Kidney (tissue), 22 donors: ENCODE measurements at places on chromosomes 1 and 21. TPM values are rescaled to one million over a fixed set of nuclear protein-coding genes. Genes with fewer than 3 reads are reported as not detected.

DNA sequence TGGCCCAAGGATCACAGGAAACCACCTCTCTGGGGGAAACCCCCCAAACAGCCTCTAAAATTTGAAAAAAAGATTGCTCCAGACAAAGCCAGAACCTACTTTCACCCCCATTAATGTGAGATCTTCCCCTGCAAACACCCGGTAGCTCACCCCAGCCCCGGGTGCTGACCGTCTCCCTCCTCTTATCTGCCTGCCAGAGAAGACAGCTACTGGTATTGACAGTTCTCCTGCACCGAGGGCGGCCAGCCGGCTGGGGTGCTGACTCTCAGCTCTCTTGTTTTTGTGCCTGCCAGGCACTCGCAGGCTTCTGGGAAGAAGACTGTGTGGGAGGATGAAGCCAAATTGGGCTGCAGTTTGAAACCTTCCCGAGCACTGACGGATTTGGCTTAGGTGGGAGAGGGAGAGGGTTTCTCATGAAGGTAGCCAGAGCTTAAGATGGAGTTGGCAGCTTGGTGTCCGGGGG lies 48.2 kb downstream of the RASSF5 start:
- H3K36me3 ChIP-seq, result no peaks in the 10 kb centered on the region
- no peak overlapping the region for H3K4me3 ChIP-seq
- no peak overlapping the region for H3K27ac ChIP-seq

The TM2D1 gene
- total RNA-seq, result 52.6 TPM

The TPR gene
- 89.9 TPM for total RNA-seq

The C1orf226 gene
- 15.2 TPM for total RNA-seq

- no peak for DNase-seq
- H3K27me3 ChIP-seq, result no peaks in the 10 kb centered on the region
- peak overlapping the region; percentile 19 for H3K27ac ChIP-seq
Observed at GRCh38 chr1:40740039-40740996, 43.3 kb upstream of the KCNQ4 start.

DNA sequence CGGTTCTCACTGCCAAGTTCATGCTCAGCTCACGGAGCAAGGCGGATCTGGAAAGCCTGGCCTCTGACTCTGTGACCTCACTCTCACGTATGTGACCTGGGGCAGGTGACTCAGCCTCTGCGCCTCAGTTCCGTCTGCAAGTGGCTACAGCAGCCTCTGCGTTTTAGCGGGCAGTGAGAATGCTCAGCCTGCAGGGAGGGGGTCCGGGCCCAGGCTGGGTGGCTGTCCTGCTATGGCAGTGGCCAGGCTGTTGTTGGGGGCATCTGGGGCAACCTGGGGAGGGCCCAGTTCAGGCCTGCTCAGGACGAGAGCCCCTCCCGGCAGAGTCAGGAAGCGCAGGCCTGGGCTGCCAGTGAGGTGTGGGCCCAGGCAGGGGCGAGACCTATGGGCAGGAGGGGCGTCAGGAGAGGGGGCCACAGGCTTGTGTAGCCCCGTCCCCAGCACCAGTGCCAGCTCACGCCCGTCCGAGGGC lies 27.9 kb downstream of the ARHGEF16 start:
- peak; percentile 88 for DNase-seq
- no peaks in the 10 kb centered on the region for H3K27me3 ChIP-seq
- no peak overlapping the region for H3K4me3 ChIP-seq
- no peaks in the 10 kb centered on the region for H3K36me3 ChIP-seq
- no peak overlapping the region for H3K27ac ChIP-seq

DNA sequence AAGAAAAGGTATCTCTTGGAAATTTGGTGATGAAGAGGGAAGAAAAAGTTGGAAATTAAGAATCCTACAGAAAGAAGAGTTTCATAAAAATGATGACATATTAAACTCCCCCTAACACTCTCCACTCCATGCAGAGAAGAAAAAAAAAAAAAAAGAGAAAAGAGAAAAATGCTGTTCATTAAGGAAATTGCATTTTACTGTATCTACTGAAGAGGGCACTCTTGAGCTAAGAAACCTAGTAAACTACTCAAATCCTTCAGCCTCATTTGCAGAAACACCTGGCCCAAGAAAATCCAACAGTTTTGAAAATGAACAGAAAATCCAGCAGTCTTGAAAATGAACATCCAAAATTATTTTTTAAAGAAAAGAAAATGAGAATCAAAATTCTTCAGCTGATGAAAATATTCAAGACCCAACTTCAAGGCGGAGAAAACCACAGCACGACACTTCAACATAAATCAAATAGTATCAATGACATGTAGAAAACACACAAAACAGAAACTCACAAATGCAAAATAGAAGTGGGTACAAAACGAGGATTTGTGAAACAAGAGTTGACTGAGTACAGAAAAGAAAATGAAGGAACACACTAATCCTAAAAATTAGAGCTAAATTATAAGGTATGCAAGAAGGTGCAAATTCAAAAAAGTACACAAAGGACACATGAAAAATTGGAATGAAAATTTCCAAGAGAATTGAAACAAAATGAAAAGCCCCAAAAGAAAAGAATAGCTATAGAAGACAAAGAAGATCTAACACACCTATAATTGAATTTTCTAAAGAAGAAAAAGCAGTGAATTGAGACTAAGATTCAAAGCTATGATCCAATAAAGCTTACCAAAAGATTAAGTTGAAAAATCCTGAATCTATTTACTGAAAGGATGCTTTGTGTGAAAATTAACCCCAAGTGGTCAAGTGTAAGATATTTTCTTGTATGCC lies 73.2 kb upstream of the DNAJC6 start:
- H3K27me3 ChIP-seq, result no peaks in the 10 kb centered on the region
- no peak for DNase-seq
- no peaks in the 10 kb centered on the region for H3K36me3 ChIP-seq
- H3K27ac ChIP-seq, result no peak overlapping the region
- no peak overlapping the region for H3K4me3 ChIP-seq
- no peaks in the 10 kb centered on the region for H3K4me1 ChIP-seq

DNA sequence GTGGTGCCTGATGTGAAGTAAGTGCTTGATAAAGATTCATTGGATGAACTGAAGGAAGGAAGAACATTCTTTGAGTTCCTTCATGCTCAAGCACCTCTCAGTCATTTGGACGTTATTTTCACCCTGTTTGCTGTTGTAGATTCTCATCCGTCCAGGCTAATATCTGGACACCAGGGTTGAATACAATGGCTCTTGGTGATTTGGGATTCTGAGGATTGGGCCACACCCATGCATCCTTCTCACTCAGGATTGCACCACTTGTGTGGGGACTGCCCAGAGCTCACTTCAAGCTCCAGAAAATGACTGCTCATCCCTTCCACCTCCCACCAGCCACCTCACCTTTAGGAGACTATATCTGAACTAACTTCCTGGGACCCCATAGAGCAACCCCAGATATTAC lies 117.1 kb upstream of the IPO9 start:
- H3K4me3 ChIP-seq, result no peak overlapping the region
- H3K36me3 ChIP-seq, result no peaks in the 10 kb centered on the region
- no peaks in the 10 kb centered on the region for H3K27me3 ChIP-seq
- peaks cover 14% of the 10 kb centered on the region for H3K4me1 ChIP-seq
- H3K27ac ChIP-seq, result no peak overlapping the region

DNA sequence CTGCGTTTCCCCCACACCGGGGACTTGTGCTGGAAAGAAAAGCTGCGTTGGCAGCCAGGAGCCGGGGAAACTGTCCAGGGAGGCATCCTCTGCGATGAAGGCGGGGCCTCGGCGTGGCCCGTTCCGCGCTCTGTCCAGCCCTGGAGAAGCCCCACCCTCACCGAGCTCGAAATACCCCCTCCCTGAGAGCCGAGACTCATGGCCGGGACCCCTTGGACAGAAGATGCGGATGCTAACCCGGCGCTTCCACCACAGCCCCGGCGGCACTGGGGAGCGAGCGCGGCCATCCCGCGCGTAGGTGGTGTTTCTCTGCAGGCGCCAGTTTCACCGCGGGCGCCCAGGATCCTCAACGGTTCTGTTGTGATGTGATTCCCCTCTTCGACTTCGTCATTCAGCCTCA lies 31.6 kb downstream of the PDE9A start:
- peaks cover 7% of the 10 kb centered on the region for H3K36me3 ChIP-seq
- H3K4me3 ChIP-seq, result no peak overlapping the region
- H3K27me3 ChIP-seq, result no peaks in the 10 kb centered on the region
- DNase-seq, result no peak
- no peak overlapping the region for H3K27ac ChIP-seq

- H3K36me3 ChIP-seq, result no peaks in the 10 kb centered on the region
- no peaks in the 10 kb centered on the region for H3K27me3 ChIP-seq
- H3K27ac ChIP-seq, result no peak overlapping the region
- DNase-seq, result no peak
- H3K4me3 ChIP-seq, result no peak overlapping the region
- H3K4me1 ChIP-seq, result no peaks in the 10 kb centered on the region
Observed at GRCh38 chr21:42384989-42385388, 10.9 kb downstream of the TMPRSS3 start.

- H3K4me1 ChIP-seq, result no peaks in the 10 kb centered on the region
- H3K4me3 ChIP-seq, result no peak overlapping the region
- no peak for DNase-seq
- H3K36me3 ChIP-seq, result peaks cover 3% of the 10 kb centered on the region
- H3K27ac ChIP-seq, result no peak overlapping the region
- no peaks in the 10 kb centered on the region for H3K27me3 ChIP-seq
Observed at GRCh38 chr1:50526431-50526830, 103.2 kb upstream of the DMRTA2 start.

The BRDT gene
- not detected for total RNA-seq

DNA sequence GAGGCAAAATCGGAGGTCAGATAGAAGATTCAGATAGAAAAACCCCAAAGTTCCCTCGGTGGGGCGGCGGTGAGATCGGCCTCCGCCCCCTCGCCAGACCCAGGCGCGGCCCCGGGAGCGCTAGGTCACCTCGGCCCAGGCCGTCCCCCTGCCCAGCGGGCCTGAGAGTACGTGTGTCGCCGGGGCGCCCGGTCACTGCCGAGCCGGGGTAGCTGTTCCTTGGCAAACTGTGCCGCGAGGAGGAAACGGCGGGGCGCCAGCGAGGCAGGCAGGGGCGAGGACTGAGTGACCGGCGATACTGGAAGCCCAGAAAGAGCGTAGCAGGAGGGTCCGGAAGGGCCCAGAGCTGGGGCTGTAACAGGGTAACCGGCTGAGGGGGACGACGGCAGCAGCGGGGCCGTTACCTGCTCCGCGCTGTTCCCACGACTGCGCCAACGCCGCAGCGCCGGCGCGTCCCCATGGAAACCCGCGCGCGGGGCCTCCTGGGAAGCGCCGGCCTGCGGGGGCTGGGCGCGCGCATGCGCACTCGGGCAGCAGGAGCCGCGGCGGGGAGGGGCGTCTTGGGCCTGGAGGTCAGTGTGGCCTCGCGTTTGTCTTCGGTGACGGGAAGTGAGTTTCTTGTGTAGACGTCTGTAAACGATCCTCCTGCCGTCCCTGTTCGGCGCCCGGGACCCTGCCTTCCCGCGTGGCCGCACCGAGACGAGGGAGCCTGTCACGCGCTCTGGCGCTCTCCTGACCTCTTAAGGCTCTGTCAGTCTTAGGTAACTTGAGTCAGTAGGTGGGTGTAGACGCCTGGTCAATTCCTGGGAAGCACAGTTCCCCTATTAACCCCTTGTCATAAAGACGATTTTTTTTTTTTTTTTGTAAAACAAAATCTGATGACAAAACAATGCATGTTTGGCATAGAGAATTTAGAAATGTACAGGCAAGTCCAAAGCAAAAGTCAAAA lies at the start of gene LCA5L:
TSS of gene LCA5L (minus strand) at position 458 of the 949 bp plus-strand sequence. CDS start 17,285 bp downstream, outside the sequence.
- H3K27me3 ChIP-seq, result no peaks in the 10 kb centered on the region
- DNase-seq, result peak; percentile 97
- H3K27ac ChIP-seq, result peak within 1 kb of the TSS; percentile 96
- H3K4me1 ChIP-seq, result peaks cover 9% of the 10 kb centered on the region

GRCh38 chr1:234588386-234588785 lies 21.6 kb downstream of the IRF2BP2 start:
- no peak for DNase-seq
- no peaks in the 10 kb centered on the region for H3K36me3 ChIP-seq
- no peaks in the 10 kb centered on the region for H3K4me1 ChIP-seq
- H3K27ac ChIP-seq, result no peak overlapping the region
- H3K4me3 ChIP-seq, result no peak overlapping the region

DNA sequence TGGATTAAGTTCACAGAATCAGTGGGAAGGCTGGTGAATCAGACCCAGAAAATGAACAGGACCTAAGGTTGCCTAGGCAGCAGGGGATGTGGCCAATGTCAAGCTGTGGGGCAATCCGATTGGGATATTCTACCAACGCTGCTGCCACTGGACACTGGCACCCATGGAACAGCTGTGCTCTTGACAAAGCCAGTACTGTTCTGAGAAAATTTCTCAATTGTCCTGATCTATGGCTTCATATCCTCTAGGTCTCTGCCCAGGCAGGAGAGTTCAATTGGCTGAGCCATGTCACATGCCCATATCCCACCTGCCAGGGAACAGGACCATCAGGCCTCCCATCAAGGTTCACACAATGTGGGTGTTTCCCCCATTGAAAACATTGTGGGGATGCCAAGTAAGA lies 6.2 kb downstream of the TACSTD2 start:
- H3K27me3 ChIP-seq, result peaks cover 8% of the 10 kb centered on the region
- DNase-seq, result no peak
- H3K4me3 ChIP-seq, result no peak overlapping the region
- no peaks in the 10 kb centered on the region for H3K36me3 ChIP-seq
- H3K27ac ChIP-seq, result no peak overlapping the region

DNA sequence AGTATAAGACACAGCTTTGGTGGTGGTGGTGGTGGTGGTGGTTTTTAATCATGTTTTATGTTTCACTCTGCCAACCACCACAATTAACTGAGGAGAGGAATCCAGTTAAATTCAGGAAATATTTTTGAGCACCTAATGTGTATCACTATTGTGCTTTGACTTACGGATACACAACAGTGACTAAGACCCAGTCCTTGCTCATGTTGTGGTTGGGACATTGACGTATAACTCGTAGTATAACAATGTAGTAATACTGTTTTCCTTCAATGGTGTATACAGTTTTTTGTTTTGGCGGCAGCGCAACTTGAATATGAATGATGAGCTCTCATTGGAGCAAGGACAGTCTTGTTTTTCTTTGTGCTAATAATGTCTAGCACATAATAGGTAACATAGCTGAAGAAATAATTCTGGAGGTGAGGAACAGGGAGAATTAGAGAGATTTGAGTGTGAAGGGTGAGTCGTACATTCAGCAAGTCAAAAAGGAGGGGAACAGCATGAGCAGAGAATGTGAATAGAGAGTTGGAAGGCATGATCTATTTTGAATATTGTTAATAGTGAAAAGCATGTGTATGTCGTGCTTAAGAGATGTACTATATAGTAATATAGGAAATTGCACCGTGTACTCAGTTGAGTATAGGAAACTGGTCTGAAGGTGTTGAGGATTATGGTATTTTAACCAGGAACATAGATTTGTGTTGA lies 5.5 kb downstream of the CACYBP start:
- peaks cover 11% of the 10 kb centered on the region for H3K36me3 ChIP-seq
- H3K4me1 ChIP-seq, result peaks cover 3% of the 10 kb centered on the region

- no peak for DNase-seq
- no peak overlapping the region for H3K4me3 ChIP-seq
- H3K36me3 ChIP-seq, result no peaks in the 10 kb centered on the region
Observed at GRCh38 chr1:110346690-110347089, 7.5 kb downstream of the RBM15 start.

The KRTAP13-4 gene
- not detected for total RNA-seq

DNA sequence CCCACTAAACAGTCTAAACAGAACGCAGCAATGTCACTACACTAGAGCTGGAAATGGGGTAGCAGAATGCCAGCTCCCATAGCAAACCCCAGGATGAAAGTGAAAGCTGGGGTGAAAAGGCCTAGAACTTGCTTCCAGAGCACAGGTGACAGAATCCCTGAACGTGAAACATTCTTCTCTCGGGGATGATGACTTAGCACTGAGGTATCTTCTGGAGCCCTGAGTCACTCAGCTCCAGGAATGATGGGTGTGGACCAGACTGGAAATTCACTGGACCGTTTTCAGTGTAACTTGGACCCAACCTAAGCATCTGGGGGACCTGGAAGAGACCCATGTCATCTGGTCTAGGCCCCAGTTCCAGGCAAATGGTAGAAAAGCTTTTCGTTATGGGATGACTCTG lies 108.9 kb downstream of the CDC7 start:
- H3K27me3 ChIP-seq, result no peaks in the 10 kb centered on the region
- DNase-seq, result no peak
- no peaks in the 10 kb centered on the region for H3K36me3 ChIP-seq
- H3K4me3 ChIP-seq, result no peak overlapping the region
